Activated naive CD4-positive, alpha-beta T cell treated with anti-CD3 and anti-CD28 coated beads for 36 hours (primary cell): ENCODE measurements at places on chromosomes 5 and 9. TPM values are rescaled to one million over a fixed set of nuclear protein-coding genes. Genes with fewer than 3 reads are reported as not detected.
A peak's percentile ranks its signal among the peaks of the same experiment; 100 is the strongest.

- no peaks in the 10 kb centered on the region for H3K27me3 ChIP-seq
- H3K4me1 ChIP-seq = no peaks in the 10 kb centered on the region
- DNase-seq = no peak
These were observed 236.6 kb downstream of the NR3C1 start for GRCh38 chr5:143166661-143167420.

DNA sequence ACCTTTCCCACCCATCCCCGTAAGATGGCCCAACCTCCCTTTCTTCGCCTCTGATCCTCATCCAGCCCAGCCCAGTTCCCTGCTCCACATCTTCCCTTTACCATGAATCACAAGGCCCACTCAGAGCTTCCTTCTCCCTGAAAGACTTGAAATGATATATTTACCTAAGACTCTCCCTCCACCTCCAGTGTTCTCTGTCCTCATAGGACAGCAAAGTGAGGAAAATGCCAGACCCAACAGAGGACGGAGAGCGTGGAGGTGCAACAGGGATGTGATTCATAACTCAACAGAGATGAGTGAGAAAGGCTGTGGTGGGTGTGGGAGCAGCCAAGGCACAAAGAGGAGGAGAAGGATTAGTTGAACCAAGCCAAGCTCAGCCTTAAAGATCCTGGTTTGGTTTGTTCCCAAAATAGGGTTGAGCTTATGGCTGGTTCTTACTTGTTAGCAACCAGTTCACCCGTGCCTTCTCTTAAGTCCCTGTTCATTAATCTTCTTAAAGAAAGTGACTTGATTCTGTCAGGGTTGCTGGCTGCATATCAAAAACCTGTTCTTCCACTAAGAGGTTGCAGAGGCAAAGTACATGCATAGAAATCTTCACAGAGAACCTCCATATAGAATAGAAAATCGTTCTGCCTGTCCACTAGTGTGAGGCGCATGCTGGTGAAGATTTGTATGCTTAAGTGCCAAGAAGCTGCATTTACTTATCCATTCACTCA lies 183.2 kb downstream of the ACTL7B start:
- H3K4me3 ChIP-seq = no peak overlapping the region
- no peak overlapping the region for H3K27ac ChIP-seq
- no peak for DNase-seq
- H3K36me3 ChIP-seq = no peaks in the 10 kb centered on the region
- no peaks in the 10 kb centered on the region for H3K4me1 ChIP-seq

DNA sequence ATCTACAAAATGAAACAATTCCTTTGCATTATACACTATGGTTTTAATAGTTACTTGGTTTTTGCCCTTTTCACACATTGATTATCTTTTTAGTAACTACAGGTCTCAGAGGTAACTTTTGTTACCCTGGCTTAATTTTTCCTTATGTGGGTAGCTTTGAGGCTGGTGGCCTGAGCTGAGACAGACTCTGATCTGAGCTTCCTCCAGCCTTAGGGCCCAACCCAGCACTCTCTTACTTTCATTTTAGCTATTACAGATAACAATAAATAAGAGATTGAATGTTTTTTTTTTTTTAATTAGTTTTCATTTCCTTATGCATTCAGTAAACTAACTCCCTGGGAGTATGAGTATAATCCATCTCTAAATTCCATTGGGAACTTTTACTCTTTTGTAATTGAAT lies 15.1 kb upstream of the OXCT1 start:
- H3K4me1 ChIP-seq = no peaks in the 10 kb centered on the region
- no peak for DNase-seq
- H3K36me3 ChIP-seq = no peaks in the 10 kb centered on the region
- H3K27me3 ChIP-seq = peaks cover 11% of the 10 kb centered on the region

DNA sequence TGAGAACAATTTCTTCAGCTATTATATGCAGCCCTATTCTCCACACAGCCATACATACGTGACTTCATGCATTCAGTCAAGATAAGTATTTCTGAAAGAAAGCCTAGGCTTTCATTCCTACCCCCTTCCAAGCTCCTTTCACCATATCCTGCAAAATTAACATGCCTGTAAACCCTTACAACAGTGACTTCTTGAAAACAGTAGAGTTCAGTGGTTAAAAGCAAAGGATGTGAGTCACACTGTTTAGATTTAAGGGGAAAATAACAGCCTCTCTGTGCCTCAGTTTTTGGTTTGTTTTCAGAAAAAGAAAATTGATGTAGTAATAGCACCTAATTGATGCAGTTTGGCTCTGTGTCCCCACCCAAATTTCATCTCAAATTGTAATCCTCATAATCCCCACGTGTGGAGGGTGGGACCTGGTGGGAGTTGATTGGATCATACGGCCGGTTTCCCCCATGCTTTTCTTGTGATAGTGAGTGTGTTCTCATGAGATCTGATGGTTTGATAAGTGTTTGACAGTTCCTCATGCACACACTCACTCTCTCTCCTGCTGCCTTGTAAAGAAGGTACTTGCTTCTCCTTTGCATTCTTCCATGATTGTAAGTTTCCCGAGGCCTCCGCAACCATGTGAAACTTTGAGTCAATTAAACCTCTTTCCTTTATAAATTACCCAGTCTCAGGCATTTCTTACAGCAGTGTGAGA lies 264.8 kb downstream of the CETN3 start:
- no peaks in the 10 kb centered on the region for H3K36me3 ChIP-seq
- no peaks in the 10 kb centered on the region for H3K4me1 ChIP-seq
- H3K27me3 ChIP-seq = no peaks in the 10 kb centered on the region
- no peak for DNase-seq
- H3K27ac ChIP-seq = no peak overlapping the region

- H3K27me3 ChIP-seq = peaks cover 4% of the 10 kb centered on the region
- no peak overlapping the region for H3K4me3 ChIP-seq
- H3K27ac ChIP-seq = no peak overlapping the region
- no peak for DNase-seq
These were observed 36.2 kb downstream of the NACC2 start for GRCh38 chr9:136058801-136059302.

DNA sequence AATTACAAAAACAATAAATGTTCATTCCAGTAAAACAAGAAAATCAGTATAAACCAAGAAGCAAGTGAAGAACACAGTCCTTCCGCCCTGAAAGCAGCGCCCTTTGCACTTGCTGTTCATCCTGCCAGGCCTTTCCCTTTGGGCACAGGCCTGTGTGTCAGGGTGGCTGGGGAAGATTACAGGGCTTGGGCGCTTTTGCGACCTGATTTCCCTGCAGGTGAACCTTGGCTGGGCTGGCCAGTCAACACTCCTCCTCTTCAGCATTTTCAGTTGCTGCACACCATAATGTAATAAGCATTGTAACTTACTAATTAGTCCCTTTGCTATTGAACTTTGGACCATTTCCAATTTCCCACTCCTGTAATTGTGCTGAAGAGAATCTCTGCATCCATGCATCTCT lies 38.6 kb upstream of the TDRD7 start:
- H3K4me1 ChIP-seq = no peaks in the 10 kb centered on the region
- H3K4me3 ChIP-seq = no peak overlapping the region
- H3K36me3 ChIP-seq = peaks cover 12% of the 10 kb centered on the region
- no peak for DNase-seq
- no peaks in the 10 kb centered on the region for H3K27me3 ChIP-seq

DNA sequence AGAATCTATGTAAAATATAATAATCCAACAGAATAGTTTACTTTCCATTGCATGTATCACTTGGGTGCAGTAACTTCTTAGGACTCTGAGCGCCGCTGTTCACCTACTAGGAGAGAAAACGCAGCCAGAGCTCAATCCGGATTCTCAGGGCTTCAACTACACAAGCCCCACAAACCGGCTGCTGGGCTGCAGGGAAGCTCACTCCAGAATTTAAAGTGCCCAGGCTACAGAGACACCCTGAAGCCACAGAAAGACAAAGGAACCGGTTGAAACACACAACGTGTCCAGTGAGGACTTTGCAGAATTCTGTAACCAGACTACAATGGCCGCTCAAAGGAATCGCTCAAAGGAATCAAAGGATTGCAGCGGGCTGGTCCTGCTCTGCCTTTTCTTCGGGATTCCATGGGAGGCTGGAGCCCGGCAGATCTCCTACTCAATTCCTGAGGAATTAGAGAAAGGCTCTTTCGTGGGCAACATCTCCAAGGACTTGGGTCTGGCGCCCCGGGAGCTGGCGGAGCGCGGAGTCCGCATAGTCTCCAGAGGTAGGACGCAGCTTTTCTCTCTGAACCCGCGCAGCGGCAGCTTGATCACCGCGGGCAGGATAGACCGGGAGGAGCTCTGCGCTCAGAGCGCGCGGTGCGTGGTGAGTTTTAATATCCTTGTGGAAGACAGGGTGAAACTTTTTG lies at the start of gene PCDHGA10:
PCDHGA10 (plus strand) TSS at position 134 of the 686 bp plus-strand sequence; CDS start at position 323, 189 bp downstream.
- DNase-seq = peak; percentile 73
- no peak within 1 kb of the TSS for H3K27ac ChIP-seq
- peaks cover 16% of the 10 kb centered on the region for H3K4me1 ChIP-seq
- peaks cover 69% of the 10 kb centered on the region for H3K27me3 ChIP-seq
- peaks cover 25% of the 10 kb centered on the region for H3K36me3 ChIP-seq

GRCh38 chr5:128174951-128175350 lies 91.4 kb downstream of the SLC12A2 start:
- peaks cover 16% of the 10 kb centered on the region for H3K36me3 ChIP-seq
- no peaks in the 10 kb centered on the region for H3K27me3 ChIP-seq
- no peaks in the 10 kb centered on the region for H3K4me1 ChIP-seq
- H3K27ac ChIP-seq = no peak overlapping the region

DNA sequence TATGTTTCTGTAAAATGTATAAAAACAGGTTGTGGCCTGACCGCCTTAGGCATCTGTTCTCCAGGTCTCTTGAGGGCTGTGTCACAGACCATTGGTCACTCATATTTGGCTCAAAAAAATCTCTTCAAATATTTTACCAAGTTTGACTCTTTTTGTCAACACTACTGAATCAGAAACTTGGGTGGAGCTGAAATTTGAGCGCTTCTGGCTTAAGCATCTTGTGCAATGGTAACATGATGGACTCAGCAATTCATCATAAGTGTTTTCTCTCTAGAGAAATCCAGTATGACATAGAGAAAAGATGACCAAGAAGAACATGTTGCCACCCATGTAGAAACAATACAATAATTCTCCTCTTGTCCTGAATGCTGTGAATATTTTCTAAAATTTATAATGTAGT lies 387.9 kb downstream of the MAT2B start:
- no peak overlapping the region for H3K4me3 ChIP-seq
- no peaks in the 10 kb centered on the region for H3K27me3 ChIP-seq
- H3K27ac ChIP-seq = no peak overlapping the region
- no peaks in the 10 kb centered on the region for H3K4me1 ChIP-seq

AFAP1L1 gene
- total RNA-seq = not detected

TIMD4 gene
- 3.4 TPM for total RNA-seq

C9 gene
- total RNA-seq = not detected

AGPAT2 gene
- 8.7 TPM for total RNA-seq

NIPAL4 gene
- total RNA-seq = 10.1 TPM

PCDHGB1 gene
- not detected for total RNA-seq

RGP1 gene
- 12.0 TPM for total RNA-seq
